ENCODE measurements at places on chromosomes 11 and 22. TPM values are rescaled to one million over a fixed set of nuclear protein-coding genes. Genes with fewer than 3 reads are reported as not detected.

CRYBB2 gene
- total RNA-seq, result not detected

OR51B4 gene
- not detected for total RNA-seq

RAPSN gene
- total RNA-seq, result 0.05 TPM

PKP3 gene
- total RNA-seq, result 0.69 TPM

KRTAP5-11 gene
- total RNA-seq, result not detected

ROBO4 gene
- total RNA-seq, result 0.46 TPM
